Right ventricle myocardium superior (tissue), 1 donor: ENCODE measurements at places on chromosomes 3 and 15. TPM values are rescaled to one million over a fixed set of nuclear protein-coding genes. Genes with fewer than 3 reads are reported as not detected.
A peak's percentile ranks its signal among the peaks of the same experiment; 100 is the strongest.

GRCh38 chr3:170734735-170735065, 135.3 kb downstream of the RPL22L1 start:
- DNase-seq, result no peak

DNA sequence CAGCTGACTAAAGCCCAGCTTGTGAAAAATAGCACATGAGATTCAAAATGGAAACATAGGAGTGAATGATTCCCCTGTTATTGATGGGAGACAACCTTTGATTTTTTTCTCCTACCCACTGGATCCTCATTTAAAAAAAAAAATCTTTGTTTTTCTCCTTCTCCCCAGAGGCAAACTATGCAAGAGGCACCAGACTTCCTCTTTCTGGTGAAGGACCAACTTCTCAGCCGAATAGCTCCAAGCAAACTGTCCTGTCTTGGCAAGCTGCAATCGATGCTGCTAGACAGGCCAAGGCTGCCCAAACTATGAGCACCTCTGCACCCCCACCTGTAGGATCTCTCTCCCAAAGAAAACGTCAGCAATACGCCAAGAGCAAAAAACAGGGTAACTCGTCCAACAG, 2.6 kb downstream of the CACNA1D start:
- no peak for DNase-seq

DNA sequence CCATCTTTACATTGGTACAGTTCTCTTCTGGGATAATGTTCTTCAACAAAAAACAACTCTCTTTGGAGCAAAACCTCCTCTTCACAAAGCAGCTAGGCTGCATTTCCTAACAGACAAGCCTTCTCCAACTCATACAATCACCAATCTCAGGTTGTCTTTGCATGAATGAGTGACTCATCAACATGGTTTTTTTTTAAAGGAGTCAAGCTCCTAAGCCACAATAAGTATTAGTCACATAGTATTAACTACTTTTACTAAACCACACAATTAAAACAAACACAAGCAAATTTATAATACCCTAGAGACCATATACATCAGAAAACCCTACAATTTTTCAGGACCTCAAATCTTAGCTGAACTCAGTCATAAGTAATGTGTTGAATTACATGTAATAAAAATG, 137.4 kb downstream of the TBC1D5 start:
- no peak for DNase-seq

- no peak for DNase-seq
Observed at GRCh38 chr3:67106874-67107273, 108.8 kb downstream of the KBTBD8 start.

DNA sequence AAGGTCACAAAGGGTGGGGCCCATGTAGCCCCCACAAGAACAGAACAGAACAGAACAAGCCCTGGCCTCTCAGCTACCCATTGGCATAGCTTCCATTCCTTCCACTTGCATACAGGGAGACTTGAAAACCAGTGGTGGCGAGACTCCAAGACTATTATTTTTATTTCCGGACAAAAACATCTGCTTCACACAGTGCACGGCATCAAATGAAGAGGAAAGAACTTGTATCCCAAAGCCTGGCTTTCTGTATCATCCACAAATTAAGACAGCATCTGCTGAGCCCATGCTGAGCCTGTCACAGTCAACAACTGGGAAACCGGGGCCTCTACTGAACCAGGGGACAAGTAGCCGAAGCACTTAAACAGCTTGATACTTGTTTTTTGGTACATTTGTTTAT, 56.0 kb downstream of the CLEC3B start:
- DNase-seq, result no peak

- DNase-seq, result no peak
Observed at GRCh38 chr3:127173516-127174166, 19.3 kb upstream of the PRR23E start.

DNA sequence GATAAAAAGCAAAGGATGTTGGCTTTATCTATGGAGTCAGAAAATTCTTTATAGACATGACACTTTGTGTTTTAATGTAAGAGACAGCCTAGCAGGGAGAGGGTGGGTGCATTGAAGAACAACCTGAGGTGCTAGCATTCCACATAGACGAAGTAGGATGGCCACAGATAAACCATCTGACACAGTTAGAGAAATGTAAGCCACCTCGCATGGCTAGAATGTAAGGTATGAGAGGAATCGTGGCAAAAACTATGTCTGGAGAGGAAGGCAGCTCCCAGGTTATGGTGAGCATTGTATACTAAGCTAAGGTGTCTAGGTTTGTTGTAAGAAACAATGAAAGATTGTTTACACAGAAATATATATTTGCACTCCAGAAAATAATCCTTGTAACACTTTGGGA, 194.0 kb upstream of the SLITRK3 start:
- DNase-seq, result no peak

DNA sequence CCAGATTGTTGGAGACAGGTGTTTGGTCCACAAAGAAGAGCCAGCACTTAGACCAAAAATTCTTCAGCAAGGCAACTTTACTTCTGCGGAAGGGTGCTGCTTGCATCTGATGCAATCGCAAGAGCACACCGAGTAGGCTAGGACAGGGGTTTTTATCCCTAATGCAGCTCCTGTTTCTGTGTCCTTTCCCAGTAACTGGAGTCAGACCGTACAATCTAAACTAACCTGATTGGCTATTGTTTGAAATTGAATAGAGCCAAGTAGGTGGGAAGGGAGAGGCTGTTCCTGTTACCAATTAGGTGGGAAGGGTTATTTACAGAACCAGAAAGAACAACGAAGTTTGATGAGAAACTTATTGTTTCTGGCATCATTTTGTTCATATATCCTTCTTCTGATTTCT, 77.6 kb downstream of the CHCHD4 start:
- no peak for DNase-seq

DNA sequence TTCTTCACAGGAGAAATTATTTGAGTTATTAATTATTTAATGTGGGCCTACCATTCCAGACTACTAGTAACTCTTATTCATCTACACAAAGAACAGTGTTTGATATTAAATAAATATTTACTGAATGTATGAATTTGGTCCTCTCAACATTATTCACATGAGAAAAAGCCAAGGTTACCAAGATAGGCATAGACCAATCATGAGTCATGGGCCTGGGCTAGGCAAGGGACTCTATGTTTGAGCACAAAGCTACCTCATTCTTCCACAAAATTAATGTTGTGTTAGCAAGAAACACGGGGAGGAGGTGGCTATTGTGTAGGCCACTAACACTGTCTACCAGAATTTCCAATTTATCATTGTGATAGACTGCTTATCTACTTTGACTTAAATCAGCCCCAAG, 115.7 kb downstream of the SERPINI1 start:
- no peak for DNase-seq

GRCh38 chr3:14248849-14249523, 70.4 kb downstream of the LSM3 start:
- no peak for DNase-seq

GRCh38 chr3:64225695-64226499, 631 bp upstream of the PRICKLE2 start:
- no peak for DNase-seq

GRCh38 chr3:37308247-37308646, 133.9 kb upstream of the LRRFIP2 start:
- no peak for DNase-seq

DNA sequence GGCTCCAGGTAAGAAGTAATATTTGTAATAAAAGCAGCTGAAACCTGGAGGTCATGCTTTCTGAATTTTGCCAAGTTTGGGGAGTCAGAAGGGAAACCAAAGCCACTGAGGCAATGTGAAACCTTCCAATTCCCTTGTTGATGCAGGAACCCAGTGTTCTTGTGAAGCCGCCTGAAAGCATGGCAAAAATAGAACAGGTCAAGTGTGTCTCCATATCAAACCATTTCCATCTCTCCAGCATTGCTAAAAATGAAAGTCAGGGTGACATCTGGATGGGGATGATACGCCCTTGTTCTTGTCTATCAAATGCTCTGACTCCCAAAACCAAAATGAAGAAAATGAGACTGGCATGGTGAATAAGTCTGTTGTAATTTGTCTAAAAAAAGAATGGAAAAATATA, 362.5 kb downstream of the VPS13C start:
- no peak for DNase-seq

DNA sequence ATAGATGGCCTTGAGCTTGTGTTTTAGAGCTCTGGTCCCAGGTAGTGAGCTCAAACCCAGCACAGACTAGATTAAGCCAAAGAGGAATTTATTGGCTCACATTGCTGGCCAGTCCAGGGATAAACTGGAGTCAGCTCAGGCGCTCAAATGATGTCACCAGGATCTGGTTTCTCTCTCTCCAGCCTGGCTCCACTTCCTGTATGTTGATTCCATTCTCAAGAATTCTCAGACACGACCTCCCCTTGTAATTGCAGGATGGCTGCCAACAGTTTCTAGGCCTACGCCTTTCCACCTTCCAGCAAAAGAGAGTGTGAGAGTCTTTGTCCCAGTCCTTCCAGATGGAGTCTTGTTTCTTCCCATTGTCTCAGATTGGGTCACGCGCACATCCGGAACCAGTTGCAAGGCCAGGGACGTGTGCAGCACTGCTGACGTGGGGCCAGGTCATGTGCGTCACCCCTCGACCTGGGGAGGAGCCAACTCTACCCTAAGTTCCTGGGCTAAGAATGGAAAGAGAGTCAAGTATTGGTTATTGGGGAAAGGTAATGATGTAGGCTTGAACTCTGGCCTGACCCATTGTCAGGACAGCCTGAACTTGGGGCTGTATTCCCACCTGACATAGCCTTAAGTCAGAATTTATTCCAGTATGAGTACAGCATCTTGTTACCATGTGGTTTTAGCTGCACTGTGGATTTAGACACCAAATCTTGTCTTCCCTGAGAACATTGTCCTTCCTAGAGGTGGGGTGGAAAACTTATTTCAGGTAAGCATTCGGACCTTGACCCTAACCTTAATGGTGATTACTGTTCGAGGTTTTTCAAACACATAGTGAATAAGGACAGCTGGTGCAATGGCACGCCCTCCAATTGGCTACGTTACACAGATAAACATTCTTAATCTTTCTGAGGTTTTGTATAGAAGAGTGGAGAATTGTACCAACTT, 31.6 kb downstream of the CACNA1D start:
- DNase-seq, result no peak

DNA sequence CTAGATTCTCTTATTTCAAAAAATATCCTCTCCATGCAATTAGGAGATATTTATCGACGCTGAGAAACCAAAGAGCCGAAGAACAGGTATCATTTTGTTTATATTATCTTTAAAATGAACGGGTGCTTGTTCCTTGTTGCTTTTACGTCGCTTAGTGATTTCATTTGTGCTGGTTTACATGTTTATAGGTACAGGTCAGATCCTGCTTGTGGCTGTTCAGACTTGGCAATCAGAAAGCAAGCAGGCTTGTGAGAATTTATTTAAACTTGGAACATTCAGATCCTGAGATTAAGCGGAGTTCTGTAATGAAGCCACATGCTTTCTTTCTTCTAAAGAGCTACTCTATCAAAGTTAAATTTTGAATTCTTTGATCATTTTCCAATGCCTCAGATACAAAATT, 43.0 kb upstream of the ATP2C1 start:
- no peak for DNase-seq

GRCh38 chr3:139602003-139602402, 62.5 kb upstream of the RBP1 start:
- no peak for DNase-seq

GRCh38 chr15:51128701-51129100, 34.0 kb upstream of the TNFAIP8L3 start:
- no peak for DNase-seq

DNA sequence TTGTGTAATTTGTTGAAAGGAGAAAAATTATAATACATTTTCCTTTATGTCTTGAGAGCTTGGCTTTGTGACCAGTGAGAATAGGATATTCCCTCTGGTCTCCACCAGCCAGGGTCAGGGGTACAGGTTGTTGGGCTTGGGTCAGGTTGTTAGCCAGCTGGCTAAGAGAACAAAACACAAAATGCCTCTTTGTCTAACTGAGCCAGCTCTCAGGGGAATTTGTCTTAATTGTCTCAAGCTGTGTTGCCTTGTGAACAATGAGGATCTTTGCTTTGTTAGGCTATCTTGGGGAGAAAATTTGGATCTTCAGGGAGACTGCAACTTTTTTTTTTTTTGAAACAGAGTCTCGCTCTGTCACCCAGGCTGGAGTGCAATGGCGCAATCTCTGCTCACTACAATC, 17.7 kb upstream of the GK5 start:
- DNase-seq, result no peak

- no peak for DNase-seq
Observed at GRCh38 chr3:40848421-40848820, 323.7 kb downstream of the ZNF621 start.

GRCh38 chr3:37096975-37097374, 77.4 kb downstream of the LRRFIP2 start:
- no peak for DNase-seq

- DNase-seq, result no peak
Observed at GRCh38 chr3:110667216-110667615, 404.4 kb upstream of the NECTIN3 start.

GRCh38 chr3:52088445-52089367, 32.3 kb upstream of the DUSP7 start:
- peak; percentile 54 for DNase-seq

- no peak for DNase-seq
Observed at GRCh38 chr3:78204977-78205376, 1165.1 kb downstream of the ROBO2 start.

- DNase-seq, result no peak
Observed at GRCh38 chr3:102480139-102480538, 45.3 kb downstream of the ZPLD1 start.

- no peak for DNase-seq
Observed at GRCh38 chr15:90211009-90211408, 9.9 kb downstream of the SEMA4B start.

- no peak for DNase-seq
Observed at GRCh38 chr3:31277582-31277981, 255.1 kb upstream of the STT3B start.

DNA sequence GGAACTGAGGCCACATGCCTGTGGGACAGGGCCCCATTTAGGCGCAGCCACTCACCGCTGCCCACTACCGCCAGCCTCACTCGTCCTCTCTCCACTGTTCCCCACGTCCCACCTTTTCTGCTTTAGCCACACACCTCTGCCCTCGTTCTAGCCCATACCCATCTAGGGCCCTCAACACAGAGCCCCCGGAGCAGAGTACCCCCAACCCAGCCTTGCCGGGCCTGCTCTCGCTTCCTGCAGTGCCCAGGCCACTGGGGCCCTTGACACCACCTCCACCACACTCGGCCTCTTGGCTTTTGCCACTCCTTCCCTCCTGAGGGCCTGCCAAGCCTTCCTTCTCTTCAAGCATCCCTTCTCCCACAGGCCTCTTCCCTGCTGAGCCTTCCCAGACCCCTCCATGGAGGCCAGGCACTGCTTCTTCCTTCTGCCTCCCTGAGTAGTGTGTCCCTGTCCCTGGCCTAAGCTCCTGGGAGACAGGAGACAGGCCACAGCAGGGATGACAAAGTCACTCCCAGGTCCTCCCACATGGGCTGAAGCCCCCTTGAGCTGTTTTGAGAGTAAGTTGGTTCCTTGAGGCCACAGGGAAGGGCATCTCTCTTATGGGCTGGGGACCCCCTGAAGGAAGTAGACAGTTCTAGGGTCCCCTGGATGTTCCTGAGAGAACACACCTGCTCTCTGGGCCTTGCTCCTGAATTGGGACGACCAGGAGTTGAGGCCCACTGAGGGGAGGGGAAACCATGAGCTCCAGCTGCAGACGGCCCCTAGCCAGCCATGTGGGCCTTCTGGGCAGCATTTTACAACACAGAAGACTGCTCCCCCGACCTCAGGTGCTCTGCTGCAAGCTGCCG, 4.4 kb downstream of the PRSS50 start:
- DNase-seq, result no peak

CPLX3 gene
- 3.6 TPM for total RNA-seq

RNU5B-1 gene
- 55.4 TPM for total RNA-seq

WDR49 gene
- 2.6 TPM for total RNA-seq

TMIE gene
- 1.00 TPM for total RNA-seq

CDCP1 gene
- 0.38 TPM for total RNA-seq

SLC25A38 gene
- total RNA-seq, result 14.4 TPM

CLDN16 gene
- not detected for total RNA-seq

GOLGA8R gene
- 4.3 TPM for total RNA-seq

TYRO3 gene
- 4.3 TPM for total RNA-seq

BNIP2 gene
- 71.5 TPM for total RNA-seq

TRAK1 gene
- 273 TPM for total RNA-seq
